Esophagus (tissue), 2 donors: ENCODE measurements at places on chromosomes 1 and 21. TPM values are rescaled to one million over a fixed set of nuclear protein-coding genes. Genes with fewer than 3 reads are reported as not detected.

PRKAA2 gene
- polyA plus RNA-seq = 1.2 TPM

KAZN gene
- polyA plus RNA-seq = 32.0 TPM

UBASH3A gene
- 0.59 TPM for polyA plus RNA-seq

DISP3 gene
- polyA plus RNA-seq = not detected

POU3F1 gene
- 0.22 TPM for polyA plus RNA-seq

NMNAT2 gene
- polyA plus RNA-seq = 0.12 TPM
